Brain microvascular endothelial cell (primary cell): ENCODE measurements at places on chromosomes 2 and 18.

DNA sequence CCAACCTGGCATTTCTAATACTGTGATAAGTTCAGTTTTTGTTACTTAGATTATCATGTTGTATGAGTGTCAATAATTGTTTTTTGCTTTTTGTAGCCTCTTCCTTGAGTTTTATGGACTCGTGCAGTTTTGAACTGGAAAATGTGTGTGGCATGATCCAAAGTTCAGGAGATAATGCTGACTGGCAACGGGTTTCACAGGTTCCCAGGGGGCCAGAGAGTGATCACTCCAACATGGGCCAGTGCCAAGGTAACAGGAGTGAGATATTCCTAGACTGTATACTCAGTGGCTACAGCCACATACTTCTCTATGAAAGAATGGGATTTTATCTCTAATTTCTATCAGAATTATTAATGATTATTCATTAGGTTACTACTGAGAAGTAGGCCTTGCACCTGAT lies 18.2 kb downstream of the MEP1B start:
- DNase-seq = no peak

- DNase-seq = no peak
Observed at GRCh38 chr2:12649602-12650400, 66.9 kb upstream of the TRIB2 start.

DNA sequence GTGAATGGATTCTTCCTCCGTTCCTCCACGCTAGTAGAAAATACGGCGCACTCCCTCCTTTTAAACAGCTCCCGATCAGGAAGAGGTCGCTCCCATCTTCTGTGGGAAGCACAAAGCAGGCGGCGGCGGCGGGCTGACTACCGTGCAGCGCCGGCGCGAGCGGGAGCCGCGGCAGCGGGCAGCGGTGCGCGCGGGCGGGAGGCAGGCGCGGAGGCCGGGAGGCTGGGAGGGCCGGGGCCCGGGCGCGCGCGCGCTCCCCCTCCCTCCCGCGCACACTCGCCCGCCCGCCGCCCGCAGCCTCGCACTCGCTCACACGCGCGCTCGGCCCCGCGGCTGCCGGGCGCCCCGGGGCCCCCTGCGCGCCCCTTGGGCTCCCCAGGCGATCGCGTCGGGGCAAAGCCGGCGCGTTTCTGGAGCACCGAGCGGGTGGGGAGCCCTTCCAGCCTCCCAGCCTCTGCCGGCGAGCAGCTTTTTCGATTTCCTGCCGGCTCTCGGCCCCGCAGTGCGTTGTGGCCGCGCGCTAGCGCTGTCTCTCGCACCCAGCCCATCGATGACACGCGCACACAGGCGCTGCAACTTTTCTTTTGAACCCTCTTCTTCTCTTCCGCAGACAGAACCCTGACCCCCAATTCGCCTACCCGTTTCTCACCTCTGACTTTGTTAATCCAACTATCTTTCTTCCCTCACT lies at the start of gene SLC8A1:
TSS of gene SLC8A1 (minus strand) at position 173 of the 688 bp plus-strand sequence.
- peak; percentile 19 for DNase-seq

- no peak for DNase-seq
Observed at GRCh38 chr2:47607005-47607679, 175.8 kb upstream of the MSH6 start.

- no peak for DNase-seq
Observed at GRCh38 chr2:12032975-12033374, 286.5 kb downstream of the LPIN1 start.

DNA sequence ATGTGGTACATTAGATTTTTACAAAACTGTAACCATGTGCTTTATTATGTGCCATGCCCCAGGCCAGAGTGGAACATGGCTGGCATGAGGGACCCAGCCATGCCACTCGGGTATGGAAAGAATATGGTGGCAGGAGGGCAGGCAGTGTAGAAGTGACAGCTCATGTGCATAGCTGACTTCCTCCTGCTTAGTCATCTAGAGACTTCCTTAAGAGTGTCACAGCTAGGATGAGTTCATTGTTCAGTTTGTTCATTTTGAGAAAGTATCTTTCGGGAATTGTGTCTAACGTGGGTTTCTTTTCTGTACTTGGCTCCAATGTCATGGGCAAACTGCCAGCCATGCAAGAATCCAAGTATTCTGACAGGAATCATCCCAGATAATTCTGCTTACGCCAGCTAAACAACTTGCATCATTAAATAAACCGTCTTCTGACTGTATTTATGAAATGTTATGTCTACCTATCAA lies 94.3 kb upstream of the ITGB6 start:
- peak; percentile 85 for DNase-seq

DNA sequence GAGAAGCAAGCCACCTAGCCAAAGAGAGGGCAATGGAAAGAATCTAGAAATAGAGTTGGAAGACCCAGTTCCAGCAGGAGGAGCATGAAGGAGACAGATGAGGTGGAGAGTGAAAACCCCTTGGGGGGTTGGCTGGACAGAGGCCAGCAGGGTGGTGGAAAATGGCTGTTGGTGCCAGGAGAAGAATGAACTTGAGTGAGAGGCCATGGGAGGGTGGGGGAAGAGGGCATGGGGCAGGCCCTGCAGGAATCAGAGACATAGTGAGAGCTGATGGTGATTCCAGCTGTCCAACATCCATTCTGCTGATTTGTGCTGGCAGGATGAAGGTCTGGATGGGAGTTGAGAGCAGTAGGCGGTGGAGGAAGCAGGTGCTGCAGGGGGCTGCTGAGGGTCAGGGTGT lies 108.0 kb upstream of the TNP1 start:
- no peak for DNase-seq

DNA sequence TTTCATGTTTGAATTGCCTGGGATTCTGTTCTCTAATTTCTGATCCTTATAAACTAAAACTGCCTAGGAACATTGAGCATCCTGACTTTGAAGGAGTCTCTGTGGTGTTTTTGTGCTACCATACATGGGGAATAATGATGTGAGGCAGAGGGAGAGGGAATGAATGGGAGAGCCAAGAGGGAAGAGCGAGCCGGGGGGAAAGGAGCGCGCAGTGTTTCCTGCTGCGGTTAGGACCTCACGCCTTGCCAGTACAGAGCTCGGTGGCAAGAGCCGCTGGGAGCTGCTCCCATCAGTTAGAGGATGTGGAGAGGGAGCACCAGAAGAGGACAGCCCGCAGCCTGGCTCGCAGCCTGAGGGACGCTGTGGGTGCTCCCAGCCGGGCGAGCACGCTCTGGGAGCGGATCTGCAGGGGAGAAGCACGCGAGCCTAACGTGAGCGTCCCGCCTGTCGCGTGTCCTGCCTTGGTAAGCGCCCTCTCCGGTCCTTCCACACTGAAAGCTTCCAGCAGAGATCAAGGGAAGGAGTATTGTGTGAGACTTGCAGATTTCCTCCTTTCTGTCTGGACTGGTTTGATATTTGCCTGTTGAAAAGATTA lies 114.7 kb downstream of the FAM210A start:
- peak; percentile 14 for DNase-seq

GRCh38 chr2:134564549-134564948 lies 154.3 kb downstream of the TMEM163 start:
- DNase-seq = no peak

DNA sequence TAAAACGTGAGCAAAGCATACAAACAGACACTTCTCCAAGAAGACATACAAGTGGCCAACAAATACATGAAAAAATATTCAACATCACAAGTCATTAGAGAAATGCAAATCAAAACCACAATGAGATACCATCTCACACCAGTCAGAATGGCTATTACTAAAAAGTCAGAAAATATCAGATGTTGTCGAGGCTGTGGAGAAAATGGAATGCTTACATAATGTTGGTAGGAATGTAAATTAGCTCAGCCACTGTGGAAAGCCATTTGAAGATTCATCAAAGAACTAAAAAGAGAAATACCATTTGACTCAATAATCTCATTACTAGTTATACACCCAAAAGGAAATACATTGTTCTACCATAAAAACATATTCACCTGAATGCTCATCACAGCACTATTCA lies 825.7 kb downstream of the SUCLG1 start:
- no peak for DNase-seq

DNA sequence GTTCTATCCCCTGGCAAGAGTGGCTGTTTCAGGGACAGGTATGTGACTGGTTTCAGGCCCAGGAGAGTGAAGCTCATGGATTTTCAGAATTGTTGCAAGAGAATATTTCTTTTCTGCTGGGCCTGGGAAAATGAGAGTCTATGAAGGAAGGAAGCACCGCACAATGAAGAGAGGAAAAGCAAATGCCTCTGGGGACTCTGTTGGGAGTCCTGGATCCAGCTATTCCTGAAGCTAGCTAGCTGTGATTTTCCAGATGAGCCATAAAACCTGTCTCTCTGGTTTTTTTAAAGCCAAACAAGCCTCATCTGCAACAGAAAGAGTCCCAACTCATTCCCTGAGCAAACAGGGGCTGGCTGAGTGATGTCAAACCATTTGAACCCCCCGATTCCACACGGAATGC lies 53.7 kb downstream of the CRACDL start:
- DNase-seq = no peak

DNA sequence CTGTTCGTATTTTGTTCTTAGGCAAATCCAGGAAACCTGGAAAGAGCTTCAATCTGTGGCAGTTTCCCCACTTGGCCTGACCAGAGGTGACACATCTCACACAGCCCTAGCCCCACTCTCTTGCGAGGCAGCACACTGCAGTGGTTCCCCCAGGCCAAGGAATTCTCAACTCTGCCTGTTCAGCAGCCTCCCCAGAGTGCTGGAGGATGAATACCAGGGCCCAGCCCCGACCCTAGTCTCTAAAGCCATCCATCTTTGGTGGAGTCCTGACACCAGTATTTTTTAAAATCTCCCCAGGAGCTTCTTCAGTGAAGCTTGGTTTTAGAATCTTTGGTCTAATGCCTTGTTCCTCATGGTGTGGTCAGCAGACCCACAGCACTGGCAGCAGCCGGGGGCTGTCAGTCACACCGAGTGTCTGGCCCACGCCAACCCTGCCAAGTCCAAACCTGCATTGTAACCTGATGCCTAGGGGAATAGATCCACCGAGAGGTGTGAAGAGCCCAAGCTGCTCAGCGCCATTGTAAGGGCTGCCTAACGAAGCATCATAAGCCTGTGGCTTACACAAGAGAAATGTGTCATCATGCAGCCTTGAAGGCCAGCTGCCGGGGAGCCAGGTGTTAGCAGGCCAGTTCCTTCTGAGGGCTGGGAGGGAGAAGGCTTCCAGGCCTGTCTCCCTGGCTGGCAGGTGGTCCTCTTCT lies 428.7 kb upstream of the ID2 start:
- DNase-seq = no peak

GRCh38 chr2:169540146-169540545 lies 30.6 kb downstream of the KLHL41 start:
- no peak for DNase-seq

DNA sequence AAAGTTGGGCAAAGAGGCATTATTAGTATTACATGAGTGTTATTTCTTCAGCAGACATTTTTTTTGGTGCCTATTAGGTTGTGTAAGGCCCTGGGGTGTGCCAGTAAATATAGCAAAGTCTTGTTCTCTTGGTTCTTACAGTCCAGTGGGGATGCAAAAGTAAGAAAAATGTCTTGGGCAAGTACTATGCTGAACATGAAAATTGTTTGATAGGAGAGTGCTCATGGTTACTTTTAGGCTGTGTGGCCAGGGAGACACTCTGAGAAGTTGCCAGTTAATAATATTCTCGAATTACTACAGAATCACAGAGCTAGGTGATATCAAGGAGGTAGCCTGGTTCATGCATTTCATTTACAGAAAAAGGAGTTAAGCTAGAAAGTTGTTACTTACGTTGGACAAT lies 1.9 kb downstream of the AGFG1 start:
- DNase-seq = no peak

DNA sequence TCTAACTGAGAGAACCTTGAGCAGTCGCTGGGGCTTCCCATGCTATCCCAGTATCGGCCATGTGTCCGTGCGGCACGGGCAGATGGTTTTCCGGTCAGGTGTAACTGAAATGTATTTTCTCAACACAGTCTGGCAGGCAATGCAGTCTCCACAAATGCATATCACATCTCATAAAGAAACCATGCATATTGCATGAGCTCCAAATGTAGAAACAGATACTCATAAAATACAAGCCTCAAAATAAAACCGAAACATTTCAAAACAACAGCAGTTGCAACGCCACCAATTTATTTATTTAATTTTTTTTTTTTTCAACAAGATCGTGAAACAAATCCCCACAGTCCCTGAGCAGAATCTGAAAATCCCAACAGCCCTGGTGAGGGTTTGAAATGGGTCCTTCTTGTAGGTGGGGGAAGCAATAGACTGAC lies 299.4 kb downstream of the LPIN1 start:
- DNase-seq = no peak

- DNase-seq = no peak
Observed at GRCh38 chr2:12455661-12456060, 261.1 kb upstream of the TRIB2 start.

- DNase-seq = no peak
Observed at GRCh38 chr18:13265008-13265910, 46.7 kb downstream of the LDLRAD4 start.

DNA sequence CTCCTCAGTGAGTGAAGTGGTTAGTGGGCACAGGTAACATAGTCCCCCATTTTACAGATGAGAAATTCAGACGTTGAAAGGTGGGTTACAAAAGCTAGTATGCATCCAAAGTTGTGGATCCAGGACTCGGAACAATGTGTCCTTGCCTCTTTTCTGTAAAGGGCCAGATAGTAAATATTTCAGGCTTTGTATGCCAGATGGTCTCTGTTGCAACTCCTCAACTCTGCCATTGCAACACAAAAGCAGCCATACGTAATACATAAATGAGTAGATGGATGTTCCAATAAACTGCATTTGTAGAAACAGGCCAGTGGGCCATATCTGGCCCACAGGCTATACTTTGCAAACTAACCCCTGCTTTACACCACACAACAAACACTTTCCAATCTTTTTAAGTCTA lies 166.6 kb upstream of the PKDCC start:
- no peak for DNase-seq

DNA sequence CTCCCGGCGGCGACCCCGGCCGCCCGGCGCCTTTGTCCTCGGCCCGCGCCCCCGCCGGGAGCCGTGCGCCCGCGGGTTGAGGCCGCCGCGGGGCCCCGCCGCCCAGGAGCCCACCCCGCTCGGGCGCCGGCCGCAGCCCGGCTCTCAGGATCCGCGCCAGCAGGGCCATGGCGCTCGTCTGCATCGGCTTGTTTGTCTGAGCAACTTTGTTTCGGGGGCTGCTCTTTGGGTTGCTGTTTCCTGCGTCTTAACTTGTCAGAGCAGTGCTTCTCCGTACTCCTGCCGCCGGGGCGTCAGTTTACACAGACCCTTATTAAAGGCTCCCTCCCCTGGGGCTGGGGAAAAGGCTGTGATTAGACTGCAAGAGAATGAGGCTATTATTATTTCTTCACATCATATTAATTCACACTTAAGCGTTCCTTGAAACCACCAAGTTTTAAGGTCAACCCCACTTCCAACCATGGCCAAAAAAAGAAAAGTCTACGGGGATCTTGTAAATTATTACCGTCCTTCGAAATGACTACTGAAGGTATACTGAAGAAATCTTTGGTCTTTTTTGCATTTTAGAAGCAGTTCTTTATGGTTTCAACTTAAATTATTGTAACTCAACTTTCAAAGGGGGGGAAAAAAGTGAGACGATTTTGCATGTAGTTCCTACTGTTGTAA lies at the start of gene CYP27C1:
TSS of gene CYP27C1 (minus strand) at position 198 of the 666 bp plus-strand sequence. CDS start at position 169, 29 bp downstream.
- no peak for DNase-seq

DNA sequence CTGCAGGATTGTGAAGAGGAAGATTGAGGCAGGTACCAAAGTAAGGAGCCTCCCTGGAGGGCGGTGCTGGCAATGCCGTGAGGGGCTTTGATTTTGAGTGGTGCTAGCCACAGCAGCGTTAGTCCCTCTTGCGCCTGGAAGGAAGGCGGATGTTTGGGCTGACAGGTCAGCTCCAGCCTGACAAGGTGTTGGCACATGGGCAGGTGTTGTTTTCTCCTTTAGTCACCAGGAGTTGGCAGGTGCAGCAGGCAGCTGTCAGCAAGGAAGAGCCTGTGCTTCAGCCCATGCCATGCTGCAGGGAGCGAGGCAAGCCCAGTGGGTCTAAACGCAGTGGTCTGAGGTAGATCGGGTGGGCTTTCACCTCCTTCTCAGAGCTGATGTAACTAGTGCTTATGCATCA lies 8.5 kb downstream of the SEC11C start:
- DNase-seq = no peak
